Activated CD8-positive, alpha-beta T cell treated with anti-CD3 and anti-CD28 coated beads, Interleukin-2, amount 10 ng/mL, durations not matched to agents 7 days and 5 days (primary cell): ENCODE measurements at places on chromosomes 4 and X. TPM values are rescaled to one million over a fixed set of nuclear protein-coding genes. Genes with fewer than 3 reads are reported as not detected.

The SHISA3 gene
- total RNA-seq, result 0.76 TPM

The MCF2 gene
- total RNA-seq, result 0.55 TPM

The MAGEC1 gene
- total RNA-seq, result not detected

The MAGEA1 gene
- total RNA-seq, result not detected

The SCML1 gene
- total RNA-seq, result 6.1 TPM

The ARR3 gene
- total RNA-seq, result not detected

The AFAP1 gene
- total RNA-seq, result 5.3 TPM

The SLC9B1 gene
- total RNA-seq, result 0.83 TPM

- no peaks in the 10 kb centered on the region for H3K4me1 ChIP-seq
- H3K27ac ChIP-seq, result no peak overlapping the region
- H3K4me3 ChIP-seq, result no peak overlapping the region
- H3K36me3 ChIP-seq, result no peaks in the 10 kb centered on the region
Observed at GRCh38 chrX:872090-872489, 241.5 kb downstream of the SHOX start.

- no peak overlapping the region for H3K4me3 ChIP-seq
- H3K4me1 ChIP-seq, result peaks cover 3% of the 10 kb centered on the region
- H3K27me3 ChIP-seq, result no peaks in the 10 kb centered on the region
- DNase-seq, result no peak
- no peaks in the 10 kb centered on the region for H3K36me3 ChIP-seq
Observed at GRCh38 chr4:173185847-173186510, 17.4 kb downstream of the GALNT7 start.

DNA sequence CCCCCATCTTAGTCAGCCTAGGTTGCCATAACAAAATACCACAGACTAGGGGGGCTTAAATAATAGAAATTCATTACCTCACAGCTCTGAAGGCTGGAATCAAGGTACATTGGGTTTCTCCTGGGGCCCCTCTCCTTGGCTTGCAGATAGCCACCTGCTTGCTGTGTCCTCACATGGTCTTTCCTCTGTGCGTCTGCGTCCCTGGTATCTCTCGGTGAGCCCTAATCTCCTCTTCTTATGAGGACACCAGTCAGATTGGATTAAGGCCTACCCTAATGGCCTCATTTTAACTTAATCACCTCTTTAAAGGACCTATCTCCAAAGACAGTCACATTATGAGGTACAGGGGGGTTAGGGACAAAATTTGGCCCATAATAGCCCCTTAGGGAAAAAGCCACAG, 98.0 kb downstream of the SH3KBP1 start:
- DNase-seq, result no peak
- peaks cover 64% of the 10 kb centered on the region for H3K4me1 ChIP-seq
- H3K27me3 ChIP-seq, result no peaks in the 10 kb centered on the region
- no peak overlapping the region for H3K27ac ChIP-seq

- no peak overlapping the region for H3K4me3 ChIP-seq
- H3K4me1 ChIP-seq, result no peaks in the 10 kb centered on the region
- H3K36me3 ChIP-seq, result no peaks in the 10 kb centered on the region
- no peak for DNase-seq
Observed at GRCh38 chr4:30929649-30930048, 209.5 kb downstream of the PCDH7 start.

DNA sequence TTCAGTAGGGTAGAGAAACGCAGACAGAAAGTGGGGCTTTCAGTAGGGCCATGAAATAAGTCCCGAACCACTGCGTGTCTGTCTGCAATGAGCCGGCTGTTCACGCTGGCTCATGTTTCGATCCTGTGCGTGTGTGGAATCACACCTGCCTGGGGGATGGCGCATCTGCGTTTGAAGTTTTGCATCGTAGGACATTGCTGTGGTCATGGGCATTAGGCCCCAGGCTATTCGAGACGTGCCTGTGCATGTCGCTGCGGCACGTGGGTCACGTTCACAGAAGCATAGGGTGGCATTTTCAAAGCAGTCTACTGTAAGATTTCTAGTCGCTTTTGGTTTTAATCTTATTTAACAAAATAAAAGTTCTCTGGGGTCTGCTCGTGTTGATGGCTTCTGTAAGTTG, 25.5 kb upstream of the HGFAC start:
- no peak for DNase-seq
- no peak overlapping the region for H3K4me3 ChIP-seq
- H3K36me3 ChIP-seq, result no peaks in the 10 kb centered on the region
- H3K27me3 ChIP-seq, result no peaks in the 10 kb centered on the region
- no peaks in the 10 kb centered on the region for H3K4me1 ChIP-seq
- no peak overlapping the region for H3K27ac ChIP-seq

DNA sequence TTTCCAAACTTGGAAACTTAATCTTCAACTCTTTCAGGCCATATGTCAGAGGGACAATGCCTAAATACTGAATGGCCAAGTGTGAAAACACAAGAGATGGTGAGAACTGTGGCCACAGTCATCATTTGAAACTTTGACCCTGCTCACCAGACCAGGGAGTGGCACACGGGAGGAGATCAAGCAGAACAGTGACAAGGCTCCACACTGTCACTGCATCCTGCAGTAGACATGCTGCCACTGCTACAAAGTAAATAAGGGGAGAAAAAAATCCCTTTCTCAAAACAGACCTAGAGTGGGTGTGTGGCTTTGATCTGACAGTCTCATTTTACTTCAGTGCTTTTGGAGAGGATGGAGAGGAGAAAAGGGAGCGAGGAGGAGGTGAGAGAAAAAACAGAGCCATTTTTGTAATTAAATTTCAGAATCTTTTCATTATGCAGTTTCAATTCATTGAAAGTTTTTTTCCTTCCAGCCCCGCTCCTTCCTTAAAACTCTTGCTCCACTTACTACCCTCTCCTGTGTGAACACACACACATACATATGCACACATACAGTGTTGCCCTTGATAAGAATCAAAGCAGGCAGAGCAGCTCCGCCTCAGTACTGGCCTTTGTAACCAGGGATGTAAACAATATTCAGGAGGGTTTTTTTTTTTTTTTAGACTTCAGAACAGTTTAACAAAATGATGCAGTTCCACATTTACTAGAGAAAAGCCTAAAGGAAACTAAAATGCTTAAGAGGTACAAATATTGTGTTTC, 34.4 kb downstream of the NEXMIF start:
- H3K27ac ChIP-seq, result no peak overlapping the region
- no peak overlapping the region for H3K4me3 ChIP-seq
- H3K4me1 ChIP-seq, result no peaks in the 10 kb centered on the region

- no peaks in the 10 kb centered on the region for H3K36me3 ChIP-seq
- H3K4me3 ChIP-seq, result no peak overlapping the region
- H3K4me1 ChIP-seq, result no peaks in the 10 kb centered on the region
- H3K27ac ChIP-seq, result no peak overlapping the region
- no peaks in the 10 kb centered on the region for H3K27me3 ChIP-seq
- no peak for DNase-seq
Observed at GRCh38 chr4:163959932-163960331, 465.4 kb downstream of the TMA16 start.

- H3K27me3 ChIP-seq, result peaks cover 8% of the 10 kb centered on the region
- H3K4me1 ChIP-seq, result no peaks in the 10 kb centered on the region
- H3K27ac ChIP-seq, result no peak overlapping the region
Observed at GRCh38 chr4:113958766-113959538, 20.5 kb downstream of the ARSJ start.

DNA sequence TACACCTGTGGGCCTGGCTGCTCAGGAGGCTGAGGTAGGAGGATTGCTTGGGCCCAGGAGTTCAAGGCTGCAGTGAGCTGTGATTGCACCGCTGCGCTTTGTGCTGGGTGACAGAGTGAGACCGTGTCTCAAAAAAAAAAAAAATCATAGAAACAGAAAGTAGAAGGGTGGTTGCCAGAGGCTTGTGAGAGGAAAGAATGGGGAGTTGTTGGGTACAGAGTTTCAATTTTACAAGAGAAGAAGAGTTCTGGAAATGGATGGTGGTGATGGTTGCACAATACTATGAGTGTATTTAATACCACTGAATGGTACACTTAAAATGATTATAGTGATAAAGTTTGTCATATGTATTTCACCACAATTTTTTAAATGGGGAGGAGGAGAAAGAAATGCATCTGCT, 10.2 kb upstream of the GLOD5 start:
- H3K4me1 ChIP-seq, result peaks cover 3% of the 10 kb centered on the region
- no peak for DNase-seq
- H3K27me3 ChIP-seq, result no peaks in the 10 kb centered on the region
- peak overlapping the region; percentile 52 for H3K27ac ChIP-seq

DNA sequence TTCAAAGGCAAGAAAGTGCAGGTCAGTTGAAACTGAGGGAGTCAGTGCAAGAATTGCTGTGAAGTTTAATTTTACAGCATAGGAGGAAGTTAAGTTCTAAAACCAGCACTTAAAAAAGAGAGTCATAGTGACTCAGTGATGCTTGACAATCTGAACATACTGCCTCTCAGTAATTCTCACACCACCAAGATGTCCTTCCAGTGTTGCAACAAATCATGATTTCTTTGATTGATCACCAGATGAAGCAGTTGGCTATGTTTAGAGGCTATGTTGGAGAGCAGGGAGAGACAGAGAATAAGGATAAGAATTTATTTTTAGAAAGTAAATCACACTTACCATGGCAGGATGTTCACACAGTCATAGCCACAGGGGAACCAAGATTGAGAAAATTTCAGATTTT, 13.2 kb downstream of the TRIM2 start:
- no peak overlapping the region for H3K4me3 ChIP-seq
- H3K27ac ChIP-seq, result no peak overlapping the region
- DNase-seq, result no peak
- no peaks in the 10 kb centered on the region for H3K36me3 ChIP-seq
- H3K4me1 ChIP-seq, result peaks cover 8% of the 10 kb centered on the region

GRCh38 chrX:21986596-21986995, 45.5 kb upstream of the PHEX start:
- DNase-seq, result no peak
- peaks cover 34% of the 10 kb centered on the region for H3K36me3 ChIP-seq
- H3K4me3 ChIP-seq, result no peak overlapping the region
- H3K27me3 ChIP-seq, result no peaks in the 10 kb centered on the region
- H3K27ac ChIP-seq, result no peak overlapping the region

GRCh38 chr4:154025110-154025509, 236.2 kb upstream of the SFRP2 start:
- peaks cover 12% of the 10 kb centered on the region for H3K27me3 ChIP-seq
- H3K27ac ChIP-seq, result no peak overlapping the region
- H3K4me1 ChIP-seq, result no peaks in the 10 kb centered on the region
- DNase-seq, result no peak
- H3K4me3 ChIP-seq, result no peak overlapping the region

GRCh38 chr4:182855312-182855711, 61.9 kb downstream of the DCTD start:
- no peaks in the 10 kb centered on the region for H3K4me1 ChIP-seq
- H3K36me3 ChIP-seq, result no peaks in the 10 kb centered on the region
- no peak overlapping the region for H3K4me3 ChIP-seq
- no peak for DNase-seq

- no peaks in the 10 kb centered on the region for H3K4me1 ChIP-seq
- H3K36me3 ChIP-seq, result no peaks in the 10 kb centered on the region
- H3K4me3 ChIP-seq, result no peak overlapping the region
- no peak overlapping the region for H3K27ac ChIP-seq
- no peak for DNase-seq
- H3K27me3 ChIP-seq, result no peaks in the 10 kb centered on the region
Observed at GRCh38 chr4:73411731-73412414, 7.8 kb downstream of the ALB start.

DNA sequence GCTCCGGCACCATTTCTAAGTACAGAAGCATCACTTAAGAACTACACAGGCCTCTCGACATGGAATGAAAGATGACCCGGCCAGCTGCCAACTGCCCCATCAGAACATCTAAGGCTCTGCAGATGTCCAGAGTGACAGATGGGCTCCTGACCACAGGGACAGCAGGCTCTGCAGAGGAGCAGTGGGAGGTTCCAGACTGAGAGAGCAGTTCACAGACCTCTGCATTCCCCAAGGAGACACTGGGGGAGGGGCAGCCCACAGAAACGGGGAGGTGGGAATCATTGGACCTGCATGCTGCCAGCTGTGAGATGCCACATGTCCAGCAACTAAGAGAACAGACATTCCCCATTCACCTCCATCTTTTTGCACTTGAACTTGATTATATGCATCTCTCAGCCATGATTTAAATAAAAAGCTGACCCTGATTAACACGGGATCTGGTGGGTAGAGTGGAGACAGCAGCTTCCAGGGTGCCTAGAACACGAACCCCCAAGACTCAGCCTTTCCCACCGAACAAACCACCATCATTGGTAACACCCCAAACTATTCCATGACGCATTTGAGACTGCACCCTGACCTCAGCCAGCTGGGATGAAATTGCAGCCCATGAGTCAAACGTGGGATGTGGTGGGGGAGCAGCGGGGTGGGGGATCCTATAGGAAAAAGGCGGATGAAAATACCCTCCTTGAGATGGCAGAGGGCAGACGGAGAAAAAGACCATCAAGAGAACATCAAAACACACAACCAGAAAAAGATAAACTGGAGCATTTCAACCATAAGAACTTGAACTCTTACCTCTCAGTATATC, 47.2 kb downstream of the AFAP1 start:
- H3K4me1 ChIP-seq, result no peaks in the 10 kb centered on the region
- no peak overlapping the region for H3K4me3 ChIP-seq
- no peak for DNase-seq
- no peaks in the 10 kb centered on the region for H3K27me3 ChIP-seq

DNA sequence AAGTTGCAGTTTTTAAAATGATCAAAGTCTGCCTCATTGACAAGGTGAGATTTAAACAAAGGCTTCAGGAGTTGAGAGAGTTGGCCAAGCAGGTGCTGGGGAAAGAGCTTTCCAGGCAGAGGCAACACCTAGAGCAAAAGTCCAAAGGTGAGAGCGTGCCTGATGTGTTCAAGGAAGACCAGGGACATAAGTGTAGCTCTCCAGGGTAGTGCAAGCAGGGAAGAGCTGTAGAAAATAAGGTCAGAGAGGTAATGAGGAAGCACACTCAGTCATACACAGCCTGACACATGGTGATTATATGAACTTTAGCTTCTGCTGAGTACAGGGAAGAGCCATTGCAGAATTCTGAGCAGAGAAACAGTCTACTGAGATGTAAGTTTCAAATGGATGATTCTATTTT, 265.0 kb upstream of the NWD2 start:
- no peaks in the 10 kb centered on the region for H3K36me3 ChIP-seq
- H3K4me1 ChIP-seq, result no peaks in the 10 kb centered on the region
- H3K27me3 ChIP-seq, result no peaks in the 10 kb centered on the region
- H3K27ac ChIP-seq, result no peak overlapping the region

- H3K4me1 ChIP-seq, result peaks cover 50% of the 10 kb centered on the region
- H3K4me3 ChIP-seq, result peak within 1 kb of the TSS; percentile 97
- H3K36me3 ChIP-seq, result peaks cover 49% of the 10 kb centered on the region
- peak within 1 kb of the TSS; percentile 98 for H3K27ac ChIP-seq
- no peaks in the 10 kb centered on the region for H3K27me3 ChIP-seq
- peak; percentile 42 for DNase-seq
Observed at GRCh38 chrX:78945186-78945912, at the start of gene P2RY10. TSS of gene P2RY10 (plus strand) at chrX:78945391. CDS start at chrX:78960521, 15,130 bp downstream.

DNA sequence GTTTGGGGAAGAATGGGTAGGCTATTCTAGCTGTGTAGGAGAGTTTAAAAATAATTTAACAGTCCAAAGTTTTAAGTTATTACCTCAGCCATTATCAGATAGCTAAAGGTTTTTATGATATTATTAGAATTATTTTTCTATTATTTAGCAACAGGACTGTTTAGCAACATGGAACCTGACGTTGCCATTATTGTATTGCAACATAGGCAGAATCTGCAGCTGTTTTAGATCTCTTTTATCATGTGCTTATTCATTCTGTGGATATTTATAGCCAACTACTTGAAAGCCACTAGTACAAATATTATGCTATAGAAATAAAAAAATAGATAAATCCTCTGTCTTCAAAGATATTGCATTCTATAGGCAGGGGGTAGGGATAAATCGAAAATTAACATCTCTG, 382.0 kb upstream of the TRAM1L1 start:
- H3K27me3 ChIP-seq, result no peaks in the 10 kb centered on the region
- H3K36me3 ChIP-seq, result no peaks in the 10 kb centered on the region
- H3K27ac ChIP-seq, result no peak overlapping the region
- H3K4me1 ChIP-seq, result peaks cover 2% of the 10 kb centered on the region

- no peak for DNase-seq
- H3K27ac ChIP-seq, result no peak overlapping the region
- H3K36me3 ChIP-seq, result no peaks in the 10 kb centered on the region
- H3K4me3 ChIP-seq, result no peak overlapping the region
- peaks cover 5% of the 10 kb centered on the region for H3K27me3 ChIP-seq
Observed at GRCh38 chr4:124325690-124326089, 386.8 kb downstream of the ANKRD50 start.
